ENCODE measurements at places on chromosomes 7 and 10.

DNA sequence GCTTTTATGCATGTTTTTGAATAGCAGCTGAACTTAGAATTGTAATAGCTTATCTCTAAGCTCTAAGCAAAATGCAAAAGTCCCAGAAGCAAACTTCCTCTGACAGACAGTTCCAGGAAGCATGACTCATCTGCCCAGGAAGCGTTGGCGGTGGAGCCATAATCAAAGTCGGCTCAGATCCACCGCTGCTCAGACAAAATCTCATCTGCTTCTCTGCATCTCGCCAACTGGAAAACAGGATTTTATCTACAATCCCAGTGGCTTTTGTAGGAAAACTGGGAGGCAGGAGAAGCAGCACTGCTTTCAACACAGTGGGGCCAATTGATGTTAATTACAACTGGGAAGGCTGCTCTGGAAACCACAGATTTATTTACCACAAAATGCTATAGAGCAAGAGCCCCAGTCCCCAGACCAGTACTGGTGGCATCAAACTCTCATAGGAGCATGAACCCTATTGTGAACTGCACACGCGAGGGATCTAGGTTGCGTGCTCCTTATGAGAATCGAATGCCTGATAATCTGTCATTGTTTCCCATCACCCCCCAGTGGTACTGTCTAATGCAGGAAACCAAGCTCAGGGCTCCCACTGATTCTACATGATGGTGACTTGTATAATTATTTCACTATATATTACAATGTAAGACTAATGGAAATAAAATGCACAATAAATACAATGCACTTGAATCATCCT lies 99.9 kb downstream of the CUBN start:
- DNase-seq: no peak

DNA sequence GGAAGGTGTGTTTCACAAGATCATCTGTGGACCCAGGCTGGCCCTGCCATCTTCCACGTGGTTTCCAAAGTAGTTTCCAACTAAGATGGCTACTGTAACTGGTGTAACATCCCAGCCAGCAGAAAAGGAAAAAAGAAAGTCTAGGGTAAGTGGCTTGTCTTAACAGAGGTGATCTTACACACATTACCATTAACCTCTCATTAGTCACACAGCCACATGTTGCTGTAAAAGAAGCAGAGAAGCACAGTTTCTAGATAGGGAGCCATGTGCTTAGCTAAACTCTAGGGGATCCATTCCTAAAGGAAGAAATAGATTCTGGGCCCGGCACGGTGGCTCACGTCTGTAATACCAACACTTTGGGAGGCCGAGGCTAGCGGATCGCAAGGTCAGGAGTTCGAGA lies 54.3 kb downstream of the ZNF438 start:
- DNase-seq: no peak

DNA sequence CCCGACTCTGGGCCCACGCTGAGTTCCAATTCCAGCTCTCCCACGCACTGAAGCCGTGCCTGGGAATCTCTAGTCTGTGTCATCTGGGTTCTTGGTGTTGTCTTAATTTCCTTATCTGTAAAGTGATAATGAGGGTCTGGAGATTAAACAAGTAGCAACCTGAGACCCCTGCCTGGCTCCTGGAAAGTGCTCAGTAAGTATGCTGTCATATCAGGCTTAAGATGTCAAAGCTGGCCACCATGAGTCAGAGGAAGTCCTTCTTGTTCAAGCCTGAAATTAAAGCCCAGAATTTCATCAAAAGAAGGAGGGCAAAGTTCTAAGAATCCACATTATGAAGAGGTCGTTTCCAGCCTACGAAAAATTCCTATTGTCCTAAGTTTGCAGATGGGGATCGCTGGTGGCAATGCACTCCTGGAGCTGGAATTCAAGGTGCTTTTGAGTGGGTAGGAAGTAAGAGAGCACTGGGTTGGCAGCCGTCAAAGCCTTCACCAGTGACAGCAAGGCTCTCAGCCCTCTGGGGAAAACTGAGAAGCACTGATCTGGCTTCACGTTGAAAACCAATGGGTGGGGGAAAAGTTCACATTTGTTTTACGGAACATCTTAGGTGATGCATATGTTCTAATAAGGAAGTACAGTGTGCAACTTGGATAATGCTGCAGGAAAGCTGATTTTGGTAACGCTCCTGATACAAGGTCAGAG lies 50.3 kb upstream of the NCAPG2 start:
- DNase-seq: no peak

DNA sequence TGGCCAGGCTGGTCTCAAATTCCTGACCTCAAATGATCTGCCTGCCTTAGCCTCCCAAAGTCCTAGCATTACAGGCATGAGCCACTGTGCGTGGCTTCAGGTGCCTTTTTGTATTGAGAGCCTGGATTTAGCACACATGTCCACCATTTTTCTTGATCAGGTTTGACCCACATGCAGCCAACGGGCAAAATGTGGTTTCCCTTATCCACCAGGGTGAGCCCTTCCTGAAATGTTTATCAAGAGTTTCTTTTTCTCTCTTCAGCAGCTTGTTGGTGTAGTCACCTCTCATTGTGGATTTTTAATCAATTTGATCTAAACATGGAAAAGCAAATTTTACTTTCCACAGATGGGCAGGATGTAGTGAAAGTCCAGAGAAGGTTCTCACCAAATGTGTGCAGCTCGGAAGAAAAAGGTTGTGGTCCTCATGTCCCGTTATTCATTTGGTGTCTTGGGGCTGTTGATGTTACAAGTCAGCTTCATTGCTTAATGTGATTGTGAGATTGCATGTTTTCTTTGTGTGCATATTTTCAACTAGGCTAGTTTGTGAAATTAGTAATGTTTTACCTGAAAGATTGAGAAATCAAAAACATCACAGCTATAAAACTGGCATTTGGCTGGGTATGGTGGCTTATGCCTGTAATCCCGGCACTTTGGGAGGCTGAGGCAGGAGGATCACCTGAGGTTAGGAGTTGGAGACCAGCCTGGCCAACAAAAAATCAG lies 28.9 kb downstream of the GUSB start:
- DNase-seq: no peak

- no peak for DNase-seq
Measured at GRCh38 chr7:5012985-5013384, 32.7 kb upstream of the RBAK start.

DNA sequence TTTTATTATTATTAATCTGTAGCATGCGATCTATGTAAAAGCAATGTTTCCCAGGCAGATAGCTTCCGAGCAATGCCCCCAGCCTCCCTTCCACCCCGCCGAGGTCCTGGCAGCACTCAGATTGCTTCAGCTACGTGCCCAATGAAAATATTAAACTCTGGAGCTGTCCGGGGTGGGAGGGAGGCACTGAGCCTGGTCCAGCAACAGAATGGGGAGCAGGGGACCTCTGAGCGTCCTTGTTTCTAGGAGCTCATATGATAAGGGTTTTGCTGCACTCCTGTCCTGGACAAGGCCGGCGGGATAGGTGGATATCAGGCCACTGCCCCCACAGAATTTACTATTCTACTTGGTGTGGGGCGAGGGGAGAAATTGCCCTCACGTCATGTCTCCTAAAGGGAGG lies 44.5 kb upstream of the CDK1 start:
- no peak for DNase-seq

DNA sequence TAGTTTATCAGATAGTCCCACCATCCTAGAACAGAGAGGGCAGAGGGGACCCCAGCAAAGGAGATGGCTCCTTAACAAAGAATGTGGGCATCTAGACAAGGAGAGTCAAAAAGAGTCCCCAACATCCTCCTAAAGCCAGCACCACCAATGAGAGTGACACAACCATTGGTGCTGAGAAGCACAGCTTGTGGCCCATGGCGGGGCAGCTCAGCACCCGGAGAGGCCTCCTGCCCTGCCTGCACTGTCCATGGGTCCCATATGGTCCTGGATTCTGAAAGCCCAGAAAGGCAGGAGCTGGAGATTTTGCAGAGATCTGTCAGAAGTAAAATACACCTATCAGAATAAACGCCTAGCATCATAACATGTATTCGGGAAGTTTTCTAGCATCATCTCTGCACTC lies 311.8 kb upstream of the ZNF32 start:
- no peak for DNase-seq

GRCh38 chr7:45112648-45113047 lies 1.2 kb upstream of the TBRG4 start:
- no peak for DNase-seq
